Omental fat pad (tissue), 4 donors: ENCODE measurements at places on chromosomes 1 and 21. TPM values are rescaled to one million over a fixed set of nuclear protein-coding genes. Genes with fewer than 3 reads are reported as not detected.

DNA sequence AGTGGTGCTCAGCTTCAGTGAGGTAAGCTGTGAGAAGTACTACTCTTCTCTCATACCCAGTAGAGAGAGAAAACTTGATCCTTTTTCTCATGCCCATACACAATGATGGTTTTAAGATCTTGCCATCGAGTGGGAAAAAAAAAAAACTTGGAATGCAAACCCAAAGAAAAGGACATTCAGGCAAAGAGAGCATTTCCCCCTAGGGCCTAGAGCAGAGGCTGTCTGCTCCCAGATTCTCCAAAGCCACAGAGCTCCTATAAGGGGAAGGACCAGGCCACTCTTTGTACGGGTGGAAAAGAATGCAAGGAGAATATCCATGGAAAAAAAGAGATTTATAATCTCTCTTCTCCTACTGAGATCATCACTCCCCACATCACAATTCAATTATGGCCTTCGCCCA lies 34.9 kb downstream of the MROH9 start:
- DNase-seq = no peak

DNA sequence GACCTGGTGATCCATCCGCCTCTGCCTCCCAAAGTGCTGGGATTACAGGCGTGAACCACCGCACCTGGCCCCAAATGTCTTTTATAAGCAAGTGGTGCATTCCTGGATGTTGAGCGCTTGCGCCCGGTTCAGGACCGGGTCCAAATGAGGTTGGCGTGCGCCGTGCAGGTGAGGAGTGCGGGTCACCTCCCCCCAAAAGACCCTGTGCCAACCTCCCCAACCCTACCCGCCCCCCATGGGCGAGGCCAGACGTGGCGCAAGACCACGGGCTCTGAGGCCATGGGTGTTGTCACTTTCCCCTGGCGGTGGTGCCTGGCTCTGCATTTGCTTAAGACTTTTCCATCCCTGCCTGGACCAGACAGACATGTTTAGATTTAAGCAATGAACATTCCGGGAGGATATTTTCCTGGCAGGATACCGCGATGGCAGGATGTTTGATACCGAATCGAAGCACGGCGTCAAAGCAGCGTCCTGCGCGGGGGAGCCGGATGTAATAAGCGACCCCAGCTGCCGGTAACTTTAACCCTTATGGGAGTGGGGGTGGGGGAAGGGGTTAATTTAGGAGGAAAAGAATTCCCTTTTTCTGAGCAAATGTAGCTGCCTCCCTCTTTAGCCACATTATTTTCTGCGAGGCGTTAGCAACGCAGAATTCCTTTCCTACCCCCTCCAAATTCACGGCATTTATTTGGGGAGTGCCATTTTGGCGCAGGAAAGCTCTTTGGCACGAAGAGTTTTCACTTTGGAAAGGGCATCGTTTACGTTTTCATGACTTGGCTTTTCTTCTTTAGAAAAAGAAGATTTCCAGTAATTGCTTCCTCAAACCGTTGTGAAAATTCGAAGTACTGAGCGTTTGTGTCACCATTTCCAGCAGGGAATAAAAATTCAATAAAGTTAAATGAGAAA lies 27.8 kb upstream of the RNF187 start:
- DNase-seq = no peak

GRCh38 chr1:198932351-198932991 lies 293.6 kb downstream of the PTPRC start:
- DNase-seq = no peak

- no peak for DNase-seq
These were observed 261.5 kb upstream of the VAMP3 start for GRCh38 chr1:7509598-7509997.

DNA sequence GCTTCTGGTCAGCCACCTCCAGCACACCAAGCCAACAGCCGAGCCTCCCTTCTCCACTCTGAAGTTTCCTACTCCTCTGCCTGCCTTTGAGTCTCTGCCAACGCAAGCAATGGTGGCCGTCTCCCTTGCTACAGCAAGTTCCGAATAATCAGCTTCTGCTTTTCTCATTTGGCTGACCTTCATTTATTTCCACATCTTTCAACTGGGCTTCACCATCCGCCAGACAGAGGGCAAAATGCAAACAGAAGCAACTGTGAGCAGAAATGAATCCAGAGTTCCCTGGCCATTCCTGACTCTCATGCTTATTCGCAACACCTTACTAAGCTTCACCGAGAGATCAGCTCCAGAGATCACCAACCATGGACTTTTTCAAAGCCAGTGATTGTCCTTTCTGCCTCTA lies 621.0 kb downstream of the NPHP4 start:
- no peak for DNase-seq

DNA sequence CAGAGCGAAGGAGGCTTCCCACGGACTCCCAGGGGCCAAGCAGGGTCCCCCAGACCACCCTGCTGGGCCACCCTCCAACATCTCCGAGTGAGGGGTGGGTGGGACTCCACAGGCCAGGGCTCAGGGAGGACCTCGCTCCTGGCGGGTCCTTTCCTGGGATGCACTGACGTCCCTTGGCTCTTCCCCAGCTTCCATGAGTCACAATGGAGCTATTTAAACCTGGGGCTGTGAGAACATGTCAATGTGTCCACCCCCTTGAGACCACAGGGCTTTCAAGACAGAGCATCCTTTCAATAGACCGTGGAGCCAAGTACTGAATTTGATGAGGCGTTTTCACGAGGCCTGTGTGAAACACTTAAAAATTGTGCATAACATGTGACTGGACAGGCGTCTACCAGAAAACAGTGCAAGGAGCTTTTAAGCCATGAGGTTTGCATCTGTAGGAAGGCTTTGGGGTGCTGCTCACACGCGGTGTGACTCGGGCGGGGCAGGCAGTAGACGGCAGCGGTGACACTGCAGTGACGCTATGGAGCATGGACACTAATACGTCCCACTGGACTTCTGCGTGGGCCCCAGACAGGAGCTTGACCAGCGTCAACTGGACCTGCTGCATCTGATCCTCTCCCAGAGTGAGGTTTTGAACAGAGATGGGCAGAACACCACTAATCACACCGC lies 24.1 kb upstream of the NPHP4 start:
- no peak for DNase-seq

- no peak for DNase-seq
These were observed 22.7 kb downstream of the NDUFS5 start for GRCh38 chr1:39048745-39049370.

LAD1 gene
- not detected for total RNA-seq

ERICH3 gene
- 0.24 TPM for total RNA-seq

KCNH1 gene
- total RNA-seq = 0.24 TPM

TSPAN2 gene
- total RNA-seq = 7.8 TPM

OR14K1 gene
- total RNA-seq = 0.82 TPM

KCNT2 gene
- 1.6 TPM for total RNA-seq

ZBTB37 gene
- 14.5 TPM for total RNA-seq

MMP23B gene
- total RNA-seq = 9.8 TPM
